Stimulated activated CD8-positive, alpha-beta memory T cell treated with anti-CD3 and anti-CD28 coated beads, Interleukin-4, amount 100 ng/mL, for 48 hours (primary cell): ENCODE measurements at places on chromosomes 7 and 10.

DNA sequence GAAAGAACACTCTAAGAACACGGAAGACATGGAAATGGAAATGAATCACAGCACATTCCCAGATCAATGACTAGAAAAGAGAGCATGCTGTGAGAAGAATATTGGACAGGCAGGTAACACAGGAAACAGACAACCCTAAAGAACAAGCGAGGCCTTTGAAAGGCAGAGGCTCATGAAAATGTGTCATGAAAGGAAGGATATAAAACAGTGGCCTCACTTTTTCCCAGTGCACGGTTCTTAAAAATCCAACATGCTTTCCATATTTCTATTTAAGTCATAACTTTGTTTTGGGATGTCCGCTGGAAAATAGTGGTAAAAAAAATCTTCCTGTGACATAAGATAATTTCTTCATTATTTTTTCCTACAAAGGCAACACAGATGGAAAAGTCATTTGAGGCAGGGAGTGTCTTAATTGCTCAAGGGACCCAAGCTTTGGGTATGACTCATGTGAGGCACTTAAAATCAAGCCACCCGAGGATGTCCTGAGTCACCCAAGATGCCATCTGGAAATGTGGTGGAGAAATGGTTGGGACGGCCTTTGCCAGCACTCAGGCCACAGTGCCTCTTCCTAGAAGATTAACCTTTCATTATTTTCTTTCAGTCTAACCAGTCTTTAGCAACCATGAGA lies 17.0 kb downstream of the ITIH5 start:
- no peak for DNase-seq

- DNase-seq: no peak
Measured at GRCh38 chr10:97975598-97975997, 54.8 kb downstream of the CRTAC1 start.

GRCh38 chr10:69845574-69846292 lies 44.0 kb downstream of the COL13A1 start:
- no peak for DNase-seq

- DNase-seq: no peak
Measured at GRCh38 chr7:101833799-101834198, 16.4 kb downstream of the CUX1 start.

- DNase-seq: no peak
Measured at GRCh38 chr10:19915125-19915524, 98.9 kb downstream of the PLXDC2 start.
